Occipital lobe (tissue), 3 donors: ENCODE measurements at places on chromosomes 6 and 20. TPM values are rescaled to one million over a fixed set of nuclear protein-coding genes. Genes with fewer than 3 reads are reported as not detected.

Gene HLA-B
- total RNA-seq, result 34.3 TPM

Gene ADGB
- total RNA-seq, result 0.94 TPM

Gene TINAG
- 0.16 TPM for total RNA-seq

Gene SLC17A2
- total RNA-seq, result not detected

Gene SOX12
- total RNA-seq, result 9.4 TPM

DNA sequence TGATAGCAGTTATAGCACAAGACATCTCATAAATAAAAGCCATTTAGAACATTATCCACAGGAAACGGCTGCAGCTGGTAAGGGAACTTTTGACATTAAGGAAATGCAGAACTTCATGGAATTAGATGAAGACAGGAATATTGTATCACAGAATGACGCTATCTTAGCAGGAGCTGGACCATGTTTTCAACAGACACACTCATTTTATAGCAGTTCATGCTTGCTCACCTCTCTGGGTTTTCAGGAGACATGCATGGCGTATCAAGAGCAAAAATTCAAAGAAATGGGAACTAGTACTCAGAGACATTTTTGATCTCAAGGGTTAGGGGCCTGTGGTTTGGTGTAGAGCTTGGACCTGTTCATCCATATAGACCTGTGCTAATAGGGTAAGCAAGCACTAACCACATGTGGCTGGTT lies 125.0 kb downstream of the FYN start:
- DNase-seq, result no peak

- DNase-seq, result no peak
Measured at GRCh38 chr6:18243302-18243893, 20.9 kb downstream of the DEK start.

- no peak for DNase-seq
Measured at GRCh38 chr6:21200134-21200870, 393.2 kb upstream of the SOX4 start.

- DNase-seq, result no peak
Measured at GRCh38 chr20:19922716-19923115, 94.4 kb upstream of the NAA20 start.

GRCh38 chr20:62543470-62544302 lies 67.9 kb upstream of the GATA5 start:
- no peak for DNase-seq

GRCh38 chr20:63092660-63093215 lies 86.0 kb upstream of the BHLHE23 start:
- no peak for DNase-seq

GRCh38 chr6:26071135-26071534 lies 16.1 kb upstream of the HFE start:
- no peak for DNase-seq

- no peak for DNase-seq
Measured at GRCh38 chr20:29878777-29879442, 1378.6 kb upstream of the DEFB115 start.

- DNase-seq, result no peak
Measured at GRCh38 chr20:34579979-34580940, 21.7 kb downstream of the MAP1LC3A start.
